ENCODE measurements at places on chromosomes 2 and 18.

- DNase-seq, result no peak
These were observed 441.3 kb upstream of the SLC14A2 start for GRCh38 chr18:45173799-45174519.

- DNase-seq, result no peak
These were observed 1500.6 kb upstream of the TMEFF2 start for GRCh38 chr2:193695367-193695766.

DNA sequence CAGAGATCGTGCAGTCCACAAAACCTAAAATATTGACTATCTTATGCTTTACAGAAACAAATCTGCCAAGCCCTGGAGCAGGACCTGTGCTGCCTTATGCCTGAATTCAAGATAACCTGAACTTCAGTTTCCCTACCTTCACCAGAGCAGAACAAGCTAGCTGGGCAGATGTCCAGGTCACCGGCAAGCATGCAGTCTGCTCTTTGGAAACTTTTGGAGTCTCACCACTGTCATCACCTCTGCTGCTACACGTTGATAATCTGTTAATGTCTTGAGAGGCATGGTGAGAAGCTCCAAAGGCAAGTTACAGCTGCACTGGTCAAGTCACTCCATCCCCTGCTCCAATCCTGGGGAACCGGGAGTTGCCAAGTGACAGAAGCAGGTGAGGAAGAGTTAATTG, 354.2 kb downstream of the RBM43 start:
- DNase-seq, result no peak

- DNase-seq, result no peak
These were observed 24.9 kb upstream of the SLC3A1 start for GRCh38 chr2:44250376-44250775.

GRCh38 chr2:97951155-97951680, 44.5 kb downstream of the TMEM131 start:
- no peak for DNase-seq

- no peak for DNase-seq
These were observed 81.5 kb downstream of the DPP4 start for GRCh38 chr2:161992531-161992930.

DNA sequence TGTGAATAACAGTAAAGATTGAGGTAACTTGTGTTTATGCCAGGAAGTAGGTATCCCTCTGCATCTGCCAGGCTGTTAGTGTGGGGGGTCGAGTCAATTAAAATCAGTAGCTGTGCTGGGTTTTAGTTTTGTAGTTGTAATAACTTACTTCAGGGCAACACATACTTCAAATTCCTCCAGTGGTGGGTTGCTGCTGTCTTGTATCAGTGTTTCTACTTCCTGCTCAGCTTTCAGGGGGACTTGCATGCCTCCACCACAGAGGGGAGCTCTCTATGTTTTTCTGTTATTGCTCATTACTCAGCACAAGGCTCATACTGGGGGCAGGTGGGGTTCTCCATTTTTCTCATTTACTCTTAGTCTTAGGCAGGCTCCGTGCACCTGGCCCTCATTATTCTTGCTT, 136.8 kb downstream of the CAPN13 start:
- DNase-seq, result no peak

- no peak for DNase-seq
These were observed 686.1 kb upstream of the SALL3 start for GRCh38 chr18:78293540-78293939.

- no peak for DNase-seq
These were observed 132.4 kb upstream of the APCDD1 start for GRCh38 chr18:10322004-10322403.

DNA sequence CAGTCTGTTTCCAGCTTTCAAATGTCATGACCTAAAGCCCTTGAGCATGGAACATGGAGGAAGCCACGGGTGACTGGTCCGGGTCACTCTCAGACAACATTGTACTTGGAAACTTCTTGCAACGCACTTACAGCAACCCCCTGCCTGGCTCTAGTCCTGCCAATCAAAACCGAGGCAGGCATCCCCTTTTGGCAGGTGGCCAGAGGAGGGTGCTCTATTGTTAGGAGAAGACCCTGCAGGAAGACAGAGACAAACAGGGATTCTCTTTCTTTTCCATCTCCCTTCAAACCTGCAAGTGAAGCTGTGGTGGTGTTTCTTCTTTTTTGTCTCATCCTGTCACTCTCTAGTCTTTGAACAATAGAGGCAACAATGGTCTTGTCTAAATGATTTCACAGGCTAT, 667.2 kb downstream of the ZEB2 start:
- no peak for DNase-seq

- peak; percentile 85 for DNase-seq
These were observed 54.1 kb downstream of the TAF1B start for GRCh38 chr2:9897331-9897737.

DNA sequence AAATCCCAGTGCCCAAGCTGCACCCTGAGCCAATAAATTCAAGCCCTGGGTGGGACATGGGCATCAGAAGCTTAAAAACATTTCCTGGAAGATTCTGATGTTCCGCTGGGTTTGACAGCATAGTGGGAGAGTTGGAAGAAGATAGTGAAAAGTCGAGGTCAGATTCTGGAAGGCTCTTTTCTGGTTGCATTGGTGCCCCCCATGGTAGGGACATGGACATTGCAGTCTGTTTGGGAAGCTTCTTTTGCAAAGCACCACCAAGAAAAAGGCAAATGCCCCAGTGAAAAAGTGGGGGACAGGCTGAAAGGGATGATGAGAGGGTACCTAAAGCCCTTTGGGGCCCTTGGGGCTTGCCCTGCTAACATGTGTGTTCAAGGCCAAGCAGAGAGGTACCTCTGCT, 21.0 kb downstream of the MERTK start:
- no peak for DNase-seq

DNA sequence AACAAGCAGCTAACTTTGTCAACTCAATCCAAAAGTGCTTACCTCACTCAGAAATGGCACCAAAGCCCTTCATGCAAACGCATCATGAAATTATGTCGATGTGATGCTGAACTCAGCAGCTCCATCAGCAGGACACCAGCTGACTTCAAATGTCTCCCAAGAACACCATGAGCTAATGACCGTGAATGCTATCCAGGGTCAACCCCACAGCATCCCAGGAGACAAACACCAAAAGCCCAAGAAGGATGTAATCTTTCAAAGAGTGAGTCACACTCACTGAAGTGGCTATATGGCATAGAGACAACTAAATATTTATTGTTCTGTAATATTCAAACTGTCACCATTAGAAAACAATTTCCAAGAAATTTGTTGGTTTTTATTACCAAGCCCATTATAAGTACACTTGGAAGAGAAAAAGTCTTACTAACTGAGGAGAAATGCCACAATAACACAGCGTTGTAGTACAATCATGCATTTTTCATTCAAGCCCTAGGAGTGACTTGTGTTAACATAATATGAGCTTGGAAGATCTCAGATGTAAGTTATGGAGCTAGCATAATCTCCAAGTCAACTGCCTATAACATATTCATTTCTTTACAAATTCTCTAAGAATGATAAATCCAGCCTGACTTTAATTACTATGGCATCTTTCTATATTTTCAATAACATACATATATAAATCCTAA, 165.0 kb upstream of the CCDC68 start:
- no peak for DNase-seq

GRCh38 chr2:26189123-26189522, 16.2 kb downstream of the GAREM2 start:
- DNase-seq, result no peak

GRCh38 chr2:226993171-226993570, 157.3 kb downstream of the RHBDD1 start:
- no peak for DNase-seq

GRCh38 chr2:190909680-190910079, 29.1 kb downstream of the GLS start:
- no peak for DNase-seq

DNA sequence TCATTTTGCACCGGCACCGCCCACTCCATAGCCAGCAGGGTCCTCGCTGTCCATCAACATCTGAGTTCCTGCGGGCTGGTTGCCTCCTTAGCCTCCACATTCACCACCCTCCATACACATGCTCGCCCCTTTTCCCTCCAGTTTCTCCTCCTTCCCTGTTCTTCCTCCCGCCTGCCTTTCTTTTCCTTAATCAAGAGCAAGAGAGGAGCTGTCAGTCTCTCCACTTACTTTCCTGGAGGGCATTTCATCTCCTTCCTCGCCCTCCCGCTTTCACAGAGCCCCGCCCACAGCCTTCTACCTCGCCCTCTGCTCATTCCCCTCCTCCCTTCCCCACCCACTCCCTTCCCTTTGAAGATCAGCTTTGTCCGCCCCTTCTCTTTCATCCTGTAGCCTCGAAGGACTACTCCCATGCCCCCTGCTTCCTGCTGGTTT, 13.8 kb upstream of the ZBTB7C start:
- DNase-seq, result no peak

- no peak for DNase-seq
These were observed 210.9 kb upstream of the SP5 start for GRCh38 chr2:170503971-170504809.

DNA sequence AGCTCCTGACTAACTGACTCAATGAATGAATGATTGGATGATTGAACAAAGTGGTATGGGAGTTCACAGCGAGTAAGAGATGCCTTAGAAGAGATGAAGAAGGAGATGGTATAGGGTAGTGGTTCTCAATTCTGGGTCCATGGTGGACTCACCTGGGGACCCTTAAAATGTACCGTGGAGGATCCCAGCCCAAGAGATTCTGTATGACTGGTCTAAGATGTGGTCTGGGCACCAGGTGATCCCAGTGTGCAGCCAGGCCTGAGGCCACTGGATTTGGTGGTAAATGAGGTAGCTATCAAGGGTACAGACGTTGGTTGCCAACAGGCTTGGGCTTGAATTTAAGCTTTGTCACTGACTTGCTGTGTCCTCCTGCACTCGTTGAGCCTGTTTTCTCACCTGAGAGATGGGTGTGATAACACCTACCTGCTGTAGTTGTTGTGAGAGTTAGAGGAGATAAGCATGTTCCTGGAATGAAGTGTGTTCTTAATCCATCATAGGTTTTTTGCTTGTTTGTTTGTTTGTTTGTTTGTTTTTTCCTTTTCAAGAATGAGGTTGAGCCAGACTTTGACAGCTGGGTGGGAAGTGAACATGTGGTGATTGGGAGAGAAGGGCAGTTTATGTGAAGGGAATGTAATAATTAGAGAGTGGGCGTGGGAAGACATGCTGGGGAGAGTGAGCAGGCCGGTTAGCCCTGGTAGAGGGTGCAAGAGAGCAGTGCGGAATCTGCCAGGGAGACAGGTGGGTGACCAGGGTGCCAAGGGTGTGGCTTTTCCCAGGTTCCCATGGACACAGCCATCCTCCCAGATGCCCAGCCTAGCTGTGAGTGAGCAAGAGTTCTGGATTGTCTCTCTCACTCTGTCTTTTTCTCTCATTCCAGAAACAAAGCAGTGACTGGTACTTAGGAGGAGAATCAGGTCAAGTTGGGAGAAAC, 31.4 kb upstream of the IL1B start:
- no peak for DNase-seq

DNA sequence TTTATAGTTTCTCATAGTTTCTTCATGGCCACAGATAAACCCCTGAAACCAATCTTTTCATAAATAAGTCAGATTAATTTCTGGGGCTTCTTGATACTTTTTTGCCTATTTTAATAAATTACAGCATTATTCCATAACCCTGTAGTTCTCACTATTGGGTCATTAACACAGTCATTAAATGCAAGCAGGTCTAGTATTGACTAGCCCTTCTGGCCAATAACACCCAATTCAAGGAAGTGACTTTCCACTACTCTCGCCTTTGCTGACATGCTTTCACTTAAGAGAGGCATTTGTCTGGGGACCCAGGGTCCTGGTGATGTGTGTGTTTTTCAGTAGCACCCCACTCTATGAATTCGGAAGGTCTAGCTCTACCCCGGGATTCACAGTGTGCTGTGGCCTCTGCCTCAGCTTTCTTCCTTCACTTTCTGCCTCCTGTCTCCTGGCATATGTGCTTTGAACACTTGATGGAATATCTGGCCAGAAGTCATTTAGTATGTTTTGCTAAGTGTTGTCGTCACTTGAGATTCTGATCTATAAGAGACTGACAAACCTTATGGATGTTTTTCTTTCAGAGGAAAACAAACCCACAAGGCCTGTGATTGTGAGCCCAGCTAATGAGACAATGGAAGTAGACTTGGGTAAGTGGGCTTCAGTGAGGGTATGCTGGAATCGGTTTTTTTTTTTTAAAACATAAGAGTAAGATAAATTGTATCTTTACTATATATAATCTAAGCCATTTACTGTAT, 18.6 kb upstream of the IL1RL2 start:
- no peak for DNase-seq

GRCh38 chr2:197293252-197294007, 17.1 kb downstream of the ANKRD44 start:
- DNase-seq, result no peak

GRCh38 chr2:26941486-26941885, 29.0 kb upstream of the MAPRE3 start:
- no peak for DNase-seq

Measured in breast epithelium (tissue), 4 donors.